ENCODE measurements at places on chromosomes 7 and 10.
A peak's percentile ranks its signal among the peaks of the same experiment; 100 is the strongest.

DNA sequence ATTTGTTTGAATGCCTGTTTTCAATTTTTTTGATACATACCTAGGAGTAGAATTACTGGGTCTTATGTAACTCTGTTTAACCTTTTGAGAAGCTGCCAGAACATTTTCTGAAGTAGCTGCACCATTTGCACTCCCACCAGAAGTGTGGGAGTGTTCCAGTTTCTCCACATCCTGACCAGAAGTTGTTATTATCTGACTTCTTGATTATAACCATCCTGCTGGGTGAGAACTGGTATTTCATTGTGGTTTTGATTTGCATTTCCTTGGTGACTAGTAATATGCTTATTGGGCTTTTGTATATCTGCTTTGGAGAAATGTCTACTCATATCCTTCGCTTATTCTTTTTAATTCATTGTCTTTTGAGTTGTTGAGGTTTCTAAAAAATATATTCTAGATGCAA lies 117.2 kb upstream of the GLCCI1 start:
- DNase-seq = no peak

DNA sequence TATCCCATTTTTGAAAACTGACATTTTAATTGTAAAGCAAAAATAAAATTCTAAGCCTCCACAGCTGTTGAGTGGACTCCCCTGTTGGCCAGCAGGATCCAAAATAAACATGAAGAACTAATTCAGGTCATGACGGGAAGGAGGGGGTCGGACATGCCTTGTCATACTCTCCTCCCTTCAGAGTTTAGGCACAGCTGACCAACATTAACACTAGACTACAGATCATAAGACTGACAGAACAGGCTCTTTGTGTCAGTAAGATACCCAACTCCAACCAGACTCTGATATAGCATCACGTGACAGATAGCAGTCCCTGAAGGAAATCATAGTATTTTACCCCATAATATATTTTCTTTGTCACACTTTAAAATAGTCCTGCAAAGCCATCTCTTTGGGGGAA lies 20.9 kb upstream of the ZNF12 start:
- DNase-seq = no peak

DNA sequence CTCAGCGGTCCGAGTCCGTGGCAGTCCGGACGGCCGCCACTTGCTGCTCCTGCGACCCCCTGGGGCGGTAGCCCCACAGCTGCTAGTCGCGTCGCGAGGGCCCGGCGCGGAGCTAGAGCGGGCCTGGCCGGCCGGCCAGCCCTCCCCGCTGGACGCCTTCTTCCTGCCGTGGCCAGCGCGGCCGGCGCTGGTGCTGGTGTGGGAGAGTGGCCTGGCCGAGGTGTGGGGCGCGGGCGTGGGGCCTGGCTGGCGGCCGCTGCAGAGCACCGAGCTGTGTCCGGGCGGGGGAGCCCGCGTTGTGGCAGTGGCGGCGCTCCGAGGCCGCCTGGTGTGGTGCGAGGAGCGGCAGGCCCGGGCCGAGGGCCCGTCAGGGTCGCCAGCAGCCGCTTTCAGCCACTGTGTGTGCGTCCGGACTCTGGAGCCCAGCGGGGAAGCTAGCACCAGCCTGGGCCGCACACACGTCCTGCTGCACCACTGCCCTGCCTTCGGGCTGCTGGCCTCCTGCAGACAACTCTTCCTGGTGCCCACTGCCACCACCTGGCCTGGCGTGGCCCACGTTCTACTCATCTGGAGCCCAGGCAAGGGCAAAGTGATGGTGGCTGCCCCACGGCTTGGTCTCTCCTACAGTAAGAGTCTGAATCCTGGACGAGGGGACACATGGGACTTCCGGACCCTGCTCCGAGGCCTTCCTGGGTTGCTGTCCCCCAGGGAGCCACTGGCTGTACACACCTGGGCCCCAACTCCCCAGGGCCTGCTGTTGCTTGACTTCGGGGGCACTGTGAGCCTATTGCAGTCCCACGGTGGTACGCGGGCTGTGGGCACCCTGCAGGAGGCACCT lies 631 bp downstream of the HPS6 start:
- peak; percentile 76 for DNase-seq

GRCh38 chr7:111076205-111076604 lies 14.7 kb upstream of the LRRN3 start:
- no peak for DNase-seq

DNA sequence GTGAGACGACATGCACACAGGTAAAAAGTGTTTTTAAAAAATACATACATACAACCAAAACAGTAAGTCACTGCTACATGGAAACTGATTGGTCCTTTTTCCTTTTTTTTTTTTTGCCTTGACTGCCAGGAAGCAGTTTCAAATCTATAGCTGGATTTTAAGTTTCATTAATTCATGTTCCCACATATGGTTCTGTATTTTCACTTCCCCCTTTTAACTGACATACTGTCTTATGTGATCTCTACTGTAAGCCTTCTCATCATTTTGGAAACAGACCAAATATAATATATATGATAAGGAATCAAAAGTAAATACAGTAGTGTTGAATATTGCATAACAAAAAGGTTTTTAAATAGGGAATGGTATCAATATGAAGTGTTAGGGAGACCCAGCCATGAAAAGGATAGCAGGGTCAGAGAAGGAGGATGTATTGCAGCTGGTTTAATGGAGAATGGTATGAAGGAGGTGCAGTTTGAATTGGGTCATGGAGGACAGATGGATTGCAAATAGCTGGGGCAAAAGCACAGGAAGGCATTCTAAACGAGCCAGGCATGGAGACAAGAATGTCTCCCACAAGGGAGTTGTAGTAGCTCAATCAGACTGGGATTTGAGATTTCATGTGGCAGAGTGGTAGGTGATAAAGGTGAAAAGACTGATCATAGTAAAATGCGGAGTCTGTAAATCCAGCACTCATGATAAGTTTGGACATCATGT lies 5.4 kb downstream of the CAV1 start:
- DNase-seq = no peak

- DNase-seq = no peak
Measured at GRCh38 chr7:96225251-96225650, 96.6 kb downstream of the SLC25A13 start.

GRCh38 chr10:22986771-22987542 lies 59.1 kb downstream of the ARMC3 start:
- DNase-seq = no peak

GRCh38 chr7:41107938-41108448 lies 594.9 kb downstream of the INHBA start:
- no peak for DNase-seq

GRCh38 chr7:142188846-142189245 lies 69.0 kb downstream of the PRSS58 start:
- no peak for DNase-seq

DNA sequence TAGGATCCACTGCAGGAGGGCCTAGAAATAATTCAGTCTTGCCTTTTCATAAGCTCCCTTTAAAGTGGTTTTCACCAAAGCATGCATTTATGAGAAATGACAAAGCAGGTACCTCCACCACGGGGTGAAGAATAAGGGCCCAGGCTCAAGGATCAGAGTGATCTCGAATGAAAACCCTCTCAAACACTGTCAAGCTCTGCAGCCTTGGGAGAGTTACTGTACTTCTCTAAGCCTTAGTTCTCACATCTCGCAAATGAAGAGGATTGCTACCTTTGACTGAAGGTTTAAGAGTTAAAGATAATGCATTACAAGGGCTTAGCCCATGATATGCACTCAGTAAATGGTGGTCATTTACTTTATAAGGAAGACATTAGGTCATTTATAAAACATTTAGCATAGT lies 81.7 kb downstream of the CUBN start:
- no peak for DNase-seq

DNA sequence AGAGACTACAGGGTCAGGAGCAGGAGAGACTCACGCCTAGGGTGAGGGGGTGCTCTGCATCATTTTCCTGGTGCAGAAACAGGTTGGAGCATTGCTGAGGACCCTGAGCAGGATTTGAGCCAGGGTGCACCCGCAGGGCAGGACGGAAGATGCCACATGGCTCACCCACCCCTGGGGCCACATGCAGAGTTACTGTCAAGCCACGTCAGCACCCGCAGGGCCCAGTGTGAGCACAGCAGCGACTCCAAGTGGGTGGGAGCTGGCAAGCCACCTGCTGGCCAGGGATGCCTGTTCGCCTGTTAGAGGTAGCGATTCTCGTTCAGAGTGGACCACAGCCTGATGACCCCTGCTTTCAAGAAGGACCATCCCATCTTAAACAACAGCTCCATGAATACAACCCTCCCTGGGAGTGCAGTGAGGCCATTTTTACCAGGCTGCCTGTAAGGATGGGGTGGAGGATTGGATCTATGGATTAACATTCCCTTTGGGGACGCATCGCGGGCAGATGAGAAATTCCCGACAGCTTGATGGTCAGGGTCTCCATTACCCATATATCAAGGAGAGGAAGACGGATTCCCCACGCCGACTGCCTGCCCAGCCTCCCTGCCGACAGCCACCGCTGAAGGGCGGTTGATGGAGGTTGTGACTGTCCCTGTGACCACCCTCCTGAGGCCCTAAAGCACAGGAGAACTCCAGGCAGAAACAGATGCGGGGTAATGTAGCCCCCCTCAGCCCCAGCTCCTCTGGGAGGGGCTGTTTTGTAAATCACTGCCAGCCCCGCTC lies 101.1 kb upstream of the RET start:
- no peak for DNase-seq

- no peak for DNase-seq
Measured at GRCh38 chr10:7084280-7085005, 326.4 kb downstream of the SFMBT2 start.

GRCh38 chr10:95400787-95401186 lies 110.0 kb upstream of the PDLIM1 start:
- no peak for DNase-seq

DNA sequence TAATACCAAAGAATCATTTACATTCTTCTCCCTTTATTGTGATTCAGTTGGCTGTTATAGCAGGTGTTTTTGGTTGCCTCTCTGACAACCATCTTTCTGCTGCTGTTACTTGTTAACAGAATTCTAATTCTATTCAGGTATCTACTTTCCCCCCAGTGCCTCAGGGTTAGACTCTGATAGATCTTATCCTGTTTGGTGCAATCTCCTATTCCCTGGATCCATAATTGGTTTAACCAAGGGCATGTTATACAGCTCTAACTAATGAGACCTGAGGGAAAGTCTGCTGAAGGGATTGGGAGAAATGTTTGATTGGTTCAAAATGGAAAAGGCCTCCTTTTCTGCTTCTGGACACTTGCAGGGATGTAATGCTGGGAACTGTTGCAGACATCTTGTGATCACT lies 161.5 kb downstream of the GPR158 start:
- DNase-seq = no peak

DNA sequence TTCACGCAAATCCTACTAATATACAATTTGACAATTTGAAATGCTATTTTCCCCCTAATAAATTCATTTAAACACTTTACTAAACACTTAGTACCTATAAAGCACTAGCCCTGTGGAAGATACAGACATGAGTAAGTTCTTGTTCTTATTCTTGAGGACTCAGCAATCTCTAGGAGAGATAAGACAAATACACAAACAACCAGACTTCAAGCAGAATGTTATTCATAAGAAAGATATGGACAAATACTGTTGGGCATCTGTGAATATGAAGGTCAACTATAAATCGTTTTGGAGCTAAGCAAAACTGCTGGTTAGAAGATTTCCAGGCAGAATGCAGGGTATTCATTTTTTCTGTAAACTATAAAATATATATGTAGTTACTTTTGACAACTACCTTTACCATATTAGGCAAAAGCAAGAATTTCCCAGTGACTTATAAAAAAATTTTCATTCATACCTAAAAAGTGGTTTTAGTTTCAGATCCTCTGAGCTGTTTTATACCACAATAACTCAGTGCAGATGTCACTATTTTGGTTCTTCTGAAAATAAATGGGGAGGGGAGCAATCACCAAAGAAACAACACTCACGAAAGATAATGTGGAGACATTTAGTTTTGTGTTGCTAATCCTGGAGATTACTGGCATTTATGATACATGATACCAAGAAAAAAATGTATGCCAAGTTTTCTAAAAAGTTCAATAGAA lies 3.8 kb downstream of the VPS41 start:
- no peak for DNase-seq

DNA sequence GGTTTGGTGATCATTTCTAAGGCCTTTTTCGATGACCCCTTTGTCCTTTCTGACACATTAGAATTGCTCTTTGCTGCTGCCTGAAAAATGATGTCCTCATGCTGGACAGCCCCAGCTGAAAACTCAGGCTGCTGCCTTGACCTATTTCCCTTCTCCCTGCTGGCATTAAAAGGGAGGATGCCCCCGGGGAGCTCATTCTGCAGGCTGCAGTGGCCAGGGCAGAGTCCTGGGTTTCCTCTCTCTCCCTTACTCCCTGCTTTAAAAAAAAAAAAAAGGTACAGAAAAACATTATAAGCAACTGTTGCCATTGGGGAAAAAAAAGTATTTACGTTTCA lies 35.4 kb downstream of the LRRC4 start:
- DNase-seq = no peak

DNA sequence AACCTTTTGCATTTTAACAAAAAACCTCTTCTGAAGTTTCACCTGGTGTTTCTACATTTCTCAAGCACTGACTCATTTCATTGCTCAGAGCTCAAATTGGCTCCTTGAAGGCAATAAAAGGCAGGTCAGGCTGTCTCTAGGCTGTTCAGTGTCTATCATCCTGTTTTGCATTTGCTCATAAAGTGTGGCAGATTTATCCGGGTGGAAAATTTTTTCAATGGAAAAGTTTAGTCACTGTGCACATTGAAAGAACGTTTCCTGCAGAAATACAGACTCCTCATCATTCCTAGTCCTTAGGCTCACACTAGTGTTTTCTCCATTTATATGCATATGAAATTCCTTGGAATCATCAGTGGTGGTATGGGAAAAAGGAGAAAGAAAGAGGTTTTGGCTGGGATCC lies 114.2 kb upstream of the DGKB start:
- no peak for DNase-seq

- no peak for DNase-seq
Measured at GRCh38 chr7:118872568-118872967, 648.1 kb downstream of the ANKRD7 start.

DNA sequence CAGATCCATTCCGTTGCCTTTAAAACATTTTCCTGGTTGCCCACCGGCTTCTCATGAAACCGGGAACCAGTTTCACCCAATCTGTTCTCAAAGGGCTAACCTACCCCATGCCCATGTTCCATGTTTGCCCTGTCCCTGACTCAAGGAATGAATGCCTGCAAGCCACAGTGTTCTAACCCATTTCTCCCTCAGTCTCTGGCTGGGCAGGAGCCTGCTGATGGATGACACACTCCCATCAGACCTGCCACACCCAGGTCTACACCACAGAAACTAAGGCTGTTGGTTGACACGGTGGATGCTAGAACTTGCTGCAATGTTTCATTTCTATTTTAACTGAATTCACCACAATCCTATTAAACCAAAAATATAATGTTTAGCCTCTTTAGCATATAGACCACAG lies 15.6 kb downstream of the CLRN3 start:
- no peak for DNase-seq

- DNase-seq = no peak
Measured at GRCh38 chr7:24862461-24862860, 105.2 kb upstream of the GSDME start.

- no peak for DNase-seq
Measured at GRCh38 chr7:37212556-37212955, 236.1 kb downstream of the ELMO1 start.

- DNase-seq = no peak
Measured at GRCh38 chr7:80934321-80934720, 15.5 kb upstream of the SEMA3C start.

- no peak for DNase-seq
Measured at GRCh38 chr7:157520249-157520648, 183.4 kb downstream of the DNAJB6 start.
